ENCODE measurements at places on chromosomes 4 and X.

GRCh38 chr4:125741825-125742452 lies 427.2 kb downstream of the FAT4 start:
- no peak for DNase-seq

GRCh38 chr4:98778206-98778605 lies 119.8 kb upstream of the TSPAN5 start:
- DNase-seq = no peak

DNA sequence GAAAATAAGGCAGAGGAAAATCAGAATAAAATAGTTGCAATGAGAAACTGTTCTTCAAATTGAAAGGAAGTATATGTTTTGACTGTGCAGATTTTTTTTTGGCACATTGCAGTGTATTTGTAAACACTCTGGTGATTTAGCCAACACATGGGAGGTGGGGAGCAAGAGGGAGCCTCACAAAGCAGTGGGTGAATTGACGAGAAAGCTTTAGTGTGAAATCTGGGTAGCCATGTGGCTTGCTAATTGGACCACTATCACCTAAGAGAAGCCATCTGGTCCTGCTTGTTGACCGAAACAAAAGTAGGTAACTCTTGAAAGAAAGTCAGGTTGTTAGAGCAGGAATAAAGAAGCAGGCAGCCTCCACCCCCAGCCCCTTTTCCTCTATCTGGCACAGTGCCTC lies 10.4 kb downstream of the CLCN5 start:
- DNase-seq = no peak

GRCh38 chrX:2934715-2935710 lies 5.9 kb upstream of the ARSD start:
- peak; percentile 58 for DNase-seq

DNA sequence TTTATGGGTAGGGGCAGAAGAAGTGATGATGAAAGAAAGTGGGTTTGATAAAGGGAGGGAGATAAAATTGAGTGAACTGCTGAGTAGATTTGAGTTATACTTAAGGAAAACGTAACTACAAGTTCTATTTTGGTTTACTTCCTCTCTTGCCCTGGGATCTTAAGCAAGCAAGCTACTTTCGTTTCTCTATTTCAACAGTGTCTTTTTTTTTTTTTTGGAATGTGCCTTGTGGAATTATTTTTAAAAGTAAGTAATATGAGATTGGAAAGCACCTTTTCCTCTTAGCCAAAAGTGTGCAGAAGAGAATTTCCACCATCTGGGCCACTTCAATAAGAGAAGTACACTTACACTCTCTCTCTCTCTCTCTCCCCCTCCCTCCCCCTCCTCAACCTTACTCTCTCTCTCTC lies 16.0 kb upstream of the C4orf36 start:
- peak; percentile 83 for DNase-seq

DNA sequence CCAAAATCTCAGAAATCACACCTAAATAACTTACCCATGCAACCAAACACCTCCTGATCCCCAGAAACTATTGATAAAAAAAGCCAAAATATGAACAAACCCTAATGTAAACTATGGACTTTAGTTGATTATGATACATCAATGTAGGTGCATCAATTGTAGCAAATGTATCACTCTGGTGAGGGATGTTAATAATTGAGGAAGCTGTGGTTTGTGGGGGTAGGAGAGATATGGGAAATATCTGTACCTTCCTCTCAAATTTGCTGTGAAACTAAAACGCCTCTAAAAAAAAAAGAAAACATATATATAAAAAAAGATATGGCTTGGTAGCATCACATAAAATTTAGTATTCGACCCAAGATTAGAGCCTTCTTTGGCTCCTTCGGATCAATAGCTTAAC lies 144.3 kb upstream of the CPEB2 start:
- peak; percentile 44 for DNase-seq

GRCh38 chr4:189828081-189828697 lies 112.5 kb upstream of the FRG1 start:
- no peak for DNase-seq

- DNase-seq = no peak
Observed at GRCh38 chr4:168699224-168699878, 202.5 kb downstream of the PALLD start.

- no peak for DNase-seq
Observed at GRCh38 chr4:11535333-11535732, 106.6 kb upstream of the HS3ST1 start.

DNA sequence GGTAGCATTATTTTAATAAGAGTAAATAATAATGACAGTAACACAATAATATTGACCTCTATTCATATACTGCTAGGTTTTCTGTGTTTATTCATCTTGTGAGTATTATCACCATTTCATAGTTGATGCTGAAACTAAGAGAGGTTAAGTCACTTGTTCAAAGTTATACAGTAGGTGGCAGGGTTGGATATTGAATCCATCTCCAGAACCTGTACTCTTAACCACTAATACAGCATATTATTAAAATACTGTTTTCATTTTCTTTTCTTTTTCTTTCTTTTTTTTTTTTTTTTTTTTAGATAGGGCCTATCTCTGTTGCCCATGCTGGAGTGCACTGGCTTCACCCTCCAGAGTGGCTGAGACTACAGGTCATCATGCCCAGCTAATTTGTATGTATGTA lies 7.1 kb upstream of the ELF2 start:
- peak; percentile 32 for DNase-seq

GRCh38 chr4:128871948-128872347 lies 62.4 kb downstream of the JADE1 start:
- no peak for DNase-seq

DNA sequence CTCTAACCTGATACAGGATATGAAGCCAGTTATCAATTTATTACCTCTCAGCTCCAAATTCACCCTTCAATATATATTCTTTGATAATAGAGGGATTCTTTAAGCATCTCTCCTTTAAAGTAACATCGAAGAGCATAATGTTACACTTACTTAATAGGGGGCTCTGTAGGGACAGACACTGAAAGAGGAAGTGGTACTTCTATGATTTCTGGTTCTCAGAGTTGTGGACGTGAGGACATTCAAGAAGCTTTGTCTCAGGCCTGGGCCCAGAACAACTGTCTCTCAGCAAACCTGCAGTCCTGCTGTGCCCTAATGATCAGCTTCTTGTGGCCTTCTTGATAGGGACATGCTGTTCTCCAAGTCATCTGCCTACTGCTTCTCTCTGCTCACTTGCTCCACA lies 4.2 kb upstream of the ZXDB start:
- no peak for DNase-seq

DNA sequence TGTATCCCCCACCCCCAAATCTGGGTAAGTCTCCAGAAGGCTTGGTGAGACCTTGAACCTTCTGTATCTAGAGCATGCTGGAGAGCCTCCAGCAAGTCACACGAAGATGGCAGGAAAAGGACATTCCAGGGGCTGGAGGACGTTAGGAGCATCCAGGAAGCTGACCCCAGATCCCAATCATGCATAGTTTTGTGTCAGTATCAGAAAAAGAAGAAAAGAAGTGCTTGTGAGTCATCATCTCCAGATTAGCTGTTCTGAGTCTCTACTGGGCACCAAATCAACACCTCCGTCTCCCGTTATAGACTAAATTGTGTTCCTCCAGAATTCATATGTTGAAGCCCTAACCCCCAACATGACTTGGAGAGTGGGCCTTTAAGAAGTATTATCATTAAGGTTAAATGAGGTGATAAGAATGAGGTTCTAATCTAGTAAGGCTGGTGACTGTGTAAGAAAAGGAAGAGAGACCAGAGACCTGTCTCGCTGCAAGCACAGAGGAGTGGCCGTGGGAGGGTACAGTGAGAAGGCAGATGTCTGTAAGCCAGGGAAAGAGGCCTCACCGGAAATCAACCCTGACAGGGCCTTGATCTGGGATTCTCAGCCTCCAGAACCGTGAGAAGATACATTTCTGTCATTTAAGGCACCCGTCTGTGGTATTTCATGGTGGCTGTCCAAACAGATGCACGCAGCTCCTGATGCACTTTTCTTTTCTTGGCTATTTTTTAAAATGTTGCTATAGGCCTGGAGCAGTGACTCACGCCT lies 38.1 kb upstream of the CLDN24 start:
- DNase-seq = no peak

DNA sequence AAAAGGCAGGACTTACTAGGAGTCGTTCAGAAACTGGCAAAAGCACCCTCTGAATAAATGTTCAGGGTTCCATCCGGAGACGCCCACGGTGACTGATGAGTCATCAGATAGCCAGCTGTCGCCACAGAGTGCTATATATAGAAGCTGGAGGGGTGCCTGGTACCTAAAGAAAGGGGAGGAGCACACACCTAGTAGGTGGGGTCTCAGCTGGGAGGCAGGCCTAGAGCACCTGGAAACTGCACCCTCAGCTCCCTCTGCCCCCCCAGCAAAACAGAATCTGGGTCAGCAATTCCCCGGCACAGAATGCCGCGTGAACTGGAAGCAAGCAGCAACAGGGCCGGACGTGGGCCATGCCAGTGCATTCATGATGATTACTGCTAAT lies 242.0 kb downstream of the BCOR start:
- peak; percentile 41 for DNase-seq

DNA sequence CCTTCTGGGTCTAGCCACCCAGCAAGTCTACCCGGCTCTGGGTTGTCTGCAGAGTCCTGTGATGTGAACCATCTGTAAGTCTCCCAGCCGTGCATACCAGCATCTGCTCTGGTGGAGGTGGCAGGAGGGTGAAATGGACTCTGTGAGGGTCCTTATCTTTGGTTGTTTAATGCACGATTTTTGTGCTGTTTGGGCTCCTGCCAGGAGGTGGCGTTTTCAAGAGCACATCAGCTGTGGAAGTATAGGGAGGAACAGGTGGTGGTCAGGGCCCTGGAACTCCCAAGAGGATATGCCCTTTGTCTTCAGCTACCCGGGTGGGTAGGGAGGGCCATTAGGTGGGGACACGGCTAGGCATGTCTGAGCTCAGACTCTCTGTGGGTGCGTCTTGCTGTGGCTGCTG lies 66.5 kb upstream of the ZFP42 start:
- no peak for DNase-seq

- DNase-seq = no peak
Observed at GRCh38 chr4:181548873-181549575, 694.2 kb upstream of the TENM3 start.

DNA sequence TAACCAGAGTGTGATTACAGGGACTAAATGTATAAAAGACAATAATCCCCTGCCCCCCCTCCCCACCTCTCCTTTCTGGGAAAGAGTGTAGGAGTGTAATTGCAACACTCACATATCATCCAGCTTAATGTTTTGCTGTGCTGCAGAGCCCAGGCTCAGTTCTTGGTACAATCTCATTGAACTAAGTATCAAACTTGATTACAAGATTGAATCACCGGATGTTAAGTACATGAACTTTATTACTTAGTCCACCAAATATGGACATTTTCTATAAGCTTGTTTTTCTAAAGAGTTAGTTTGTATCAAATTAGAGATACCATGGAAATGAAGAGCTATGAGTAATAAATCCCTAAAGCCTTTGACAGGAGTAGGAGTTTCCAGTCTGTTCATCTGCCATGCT lies 559.1 kb downstream of the ZNF674 start:
- DNase-seq = no peak

- no peak for DNase-seq
Observed at GRCh38 chrX:133726642-133727041, 258.8 kb downstream of the GPC3 start.

DNA sequence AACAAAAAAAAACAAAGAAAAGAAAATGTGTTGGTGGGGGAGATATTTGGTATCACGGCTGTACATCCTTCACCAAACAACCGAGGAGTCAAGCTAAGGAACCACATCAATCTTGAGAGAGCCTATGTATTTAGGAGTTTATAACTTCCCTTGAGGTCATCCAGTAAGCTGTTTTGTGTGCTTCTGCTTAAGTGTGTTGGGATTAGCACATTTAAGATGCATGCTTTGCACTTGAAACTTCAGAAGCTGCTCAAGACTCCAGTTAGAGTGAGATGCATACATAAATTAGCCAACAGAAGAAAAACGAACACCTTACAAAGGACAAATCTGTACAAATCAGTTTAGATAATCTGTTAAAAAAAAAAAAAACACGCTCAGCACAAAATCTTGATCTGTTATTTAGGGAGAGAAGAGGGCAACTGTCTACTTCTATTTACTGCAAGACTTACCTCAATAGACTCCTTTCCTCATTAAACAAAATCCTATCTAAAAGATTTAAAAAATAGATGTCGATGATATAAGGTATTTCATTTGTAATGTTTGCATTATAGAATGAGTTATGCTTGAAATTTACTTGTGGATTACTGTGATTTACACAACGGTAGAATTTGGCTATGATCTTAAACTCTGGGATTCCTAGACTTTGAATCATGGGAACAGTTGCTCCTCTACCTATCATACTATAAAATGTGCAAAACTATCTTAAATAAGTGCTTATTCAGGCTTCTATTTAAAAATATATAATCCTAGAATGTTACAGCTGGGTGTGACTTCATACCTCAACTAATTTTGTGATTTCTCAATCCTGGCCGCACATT lies 53.8 kb upstream of the NAP1L5 start:
- no peak for DNase-seq

DNA sequence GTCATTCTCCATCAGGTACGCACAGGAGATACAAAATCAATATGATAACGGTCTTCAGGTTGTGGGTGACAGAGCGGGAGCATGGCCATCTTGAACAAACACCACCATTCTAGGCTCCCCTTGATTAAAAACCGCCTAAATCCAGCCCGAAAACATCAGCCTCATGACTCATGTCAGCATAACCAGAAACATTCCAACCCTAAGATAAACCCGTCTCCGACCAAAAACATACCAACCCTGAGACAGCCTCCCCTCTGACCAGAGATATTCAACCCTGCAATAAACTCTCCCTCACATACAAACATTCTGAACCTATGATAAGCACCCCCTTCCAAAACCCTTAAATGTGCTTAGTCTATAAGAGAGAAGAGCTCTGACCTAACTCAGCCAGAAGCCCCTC lies 157.9 kb downstream of the DHRSX start:
- DNase-seq = no peak

DNA sequence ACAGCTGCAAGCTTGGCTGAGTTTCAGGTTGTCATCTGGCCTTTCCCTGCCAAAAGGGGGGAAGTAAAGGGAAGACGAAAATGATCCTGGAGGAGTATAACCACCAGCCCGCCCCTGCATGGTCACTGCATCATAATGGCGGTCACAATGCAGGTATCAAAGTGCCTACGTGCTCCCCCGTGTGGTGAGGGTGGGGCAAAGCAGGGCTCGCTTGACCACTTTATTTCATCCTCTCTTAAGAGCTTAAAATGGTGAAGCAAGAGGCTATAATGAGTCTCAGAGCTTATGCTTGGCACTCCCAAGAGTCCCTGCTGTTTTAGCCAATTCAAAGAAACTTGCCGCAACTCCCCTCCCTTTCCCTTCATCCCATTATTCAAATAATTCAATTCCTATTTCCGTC lies 105.6 kb downstream of the APOOL start:
- DNase-seq = no peak

DNA sequence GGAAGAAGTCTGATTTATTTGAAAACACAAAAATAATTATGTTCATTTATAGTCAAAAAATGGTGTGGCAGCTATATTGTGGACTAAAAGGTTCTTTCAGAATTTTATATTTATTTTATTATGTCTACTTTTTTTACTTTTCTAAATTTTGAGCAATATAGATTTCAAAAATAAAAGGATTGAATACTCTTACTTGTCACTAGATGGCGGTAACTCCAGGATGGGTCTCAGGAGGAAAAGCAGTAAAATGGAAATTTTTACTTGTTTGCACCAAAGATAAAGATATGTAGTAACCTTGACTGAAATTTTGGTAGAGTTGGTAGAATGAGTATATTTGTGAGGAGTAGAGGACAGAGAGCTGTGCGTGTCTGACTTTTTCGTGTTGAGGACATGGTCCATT lies 14.5 kb upstream of the DACH2 start:
- peak; percentile 1 for DNase-seq
